Stimulated activated CD4-positive, alpha-beta T cell treated with anti-CD3 and anti-CD28 coated beads, Interleukin-1b, Interleukin-23, amount 100 ng/mL, for 48 hours (primary cell): ENCODE measurements at places on chromosomes 1 and 21.

DNA sequence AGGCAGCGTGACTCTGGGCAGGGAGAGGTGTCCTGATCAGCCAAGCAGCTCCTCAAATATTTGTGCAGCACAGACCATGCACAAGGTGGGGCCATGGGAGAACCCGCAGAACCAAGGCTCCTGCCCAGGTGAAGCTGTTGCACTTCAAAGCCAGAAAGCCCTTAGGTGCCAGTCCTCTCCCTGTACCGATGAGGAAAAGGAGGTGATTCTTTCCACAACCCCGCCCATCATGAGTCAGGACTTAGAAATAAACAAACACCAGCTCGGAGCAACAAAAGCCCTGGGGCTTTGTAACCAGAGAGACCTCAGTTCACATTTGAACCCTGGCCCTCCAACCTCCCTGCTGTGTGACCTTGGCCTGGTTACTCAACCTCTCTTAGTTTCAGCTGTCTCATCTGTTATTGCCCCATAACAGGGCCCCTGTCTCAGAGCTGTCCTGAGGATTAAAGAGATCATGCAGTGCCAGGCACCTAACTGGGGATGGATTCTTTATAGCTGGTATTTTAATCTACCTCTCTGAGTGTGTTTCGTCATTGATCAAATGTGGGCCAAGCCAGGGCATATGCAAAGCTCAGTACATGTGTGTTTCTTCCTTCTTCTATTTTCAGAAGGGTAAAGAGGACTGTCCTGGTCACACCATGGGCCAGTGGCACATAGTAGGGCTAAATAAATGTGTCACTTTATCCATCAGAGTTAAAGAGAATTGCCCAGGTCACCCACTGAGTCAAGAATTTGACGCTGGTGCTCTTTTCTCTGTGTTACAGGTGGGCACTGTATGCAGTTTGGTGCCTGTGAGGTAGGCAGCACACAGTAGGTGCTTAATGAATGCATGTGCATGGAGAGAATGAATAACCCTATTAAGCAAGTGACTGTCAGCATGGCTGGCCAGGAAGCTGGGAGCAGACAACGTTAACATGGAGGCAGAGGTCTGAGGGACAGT, 1.4 kb downstream of the LDLRAD1 start:
- DNase-seq = no peak

DNA sequence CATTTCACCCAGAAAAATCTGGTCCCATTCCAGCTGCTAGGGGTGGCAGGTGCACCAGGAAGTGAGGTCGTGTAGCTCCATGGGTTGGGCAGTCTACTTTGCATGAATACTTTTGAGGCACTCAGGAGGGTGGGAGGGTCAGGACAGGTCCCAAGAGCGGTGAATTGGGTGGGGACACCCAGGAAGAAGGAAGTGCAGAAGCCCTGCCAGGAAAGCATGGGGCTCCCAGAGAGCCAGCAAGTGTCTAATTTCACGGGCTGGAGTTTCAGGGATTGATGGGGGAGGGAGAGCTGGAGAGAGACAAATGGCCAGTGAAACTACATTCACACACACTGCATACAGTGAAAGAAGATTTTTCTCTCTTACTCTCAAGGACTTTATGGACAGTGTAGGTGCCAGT, 137.8 kb downstream of the GALNT2 start:
- no peak for DNase-seq

- DNase-seq = no peak
Measured at GRCh38 chr1:204041232-204041767, 31.6 kb upstream of the SOX13 start.

DNA sequence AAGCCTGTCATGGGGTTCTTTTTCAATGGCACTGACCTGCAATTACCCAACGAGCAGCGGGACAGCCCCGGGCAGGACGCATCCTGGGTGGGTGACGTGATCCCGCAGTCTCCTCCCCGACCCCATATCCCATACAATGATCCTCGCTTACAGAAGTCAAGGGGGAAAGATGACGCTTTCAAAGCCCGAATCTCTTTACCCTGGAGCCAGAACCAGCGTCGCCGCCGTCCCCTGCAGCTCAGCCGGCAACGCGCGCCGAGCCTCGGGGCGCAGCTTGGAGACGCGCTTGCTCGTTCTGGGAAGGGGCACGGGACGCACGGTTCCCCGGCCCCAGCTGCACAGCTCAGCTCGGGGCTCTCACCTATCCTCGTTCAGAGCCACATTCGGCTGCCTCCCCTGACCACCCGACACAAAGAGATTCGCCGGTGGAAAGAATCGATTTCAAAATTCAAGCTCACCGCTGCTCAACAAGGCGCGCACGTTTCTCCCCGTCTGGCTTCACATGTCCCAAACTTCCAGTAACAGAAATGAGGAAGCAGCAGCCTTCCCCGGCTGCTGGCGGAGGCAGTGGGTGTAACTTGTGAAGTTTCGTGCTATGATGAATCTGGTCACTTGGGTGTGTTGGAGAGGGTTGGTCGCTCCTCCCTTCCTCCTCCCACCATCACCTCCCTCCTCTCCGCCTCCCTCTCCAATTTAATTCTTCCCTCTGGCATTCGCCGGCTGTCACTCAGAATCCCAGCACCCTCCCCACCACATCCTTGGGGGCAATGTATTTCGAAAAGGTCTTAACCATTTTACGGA, at the start of gene TIAM1:
TSS of gene TIAM1 (minus strand) at position 582 of the 801 bp plus-strand sequence. CDS start 77,289 bp downstream, outside the sequence.
- DNase-seq = peak; percentile 40

DNA sequence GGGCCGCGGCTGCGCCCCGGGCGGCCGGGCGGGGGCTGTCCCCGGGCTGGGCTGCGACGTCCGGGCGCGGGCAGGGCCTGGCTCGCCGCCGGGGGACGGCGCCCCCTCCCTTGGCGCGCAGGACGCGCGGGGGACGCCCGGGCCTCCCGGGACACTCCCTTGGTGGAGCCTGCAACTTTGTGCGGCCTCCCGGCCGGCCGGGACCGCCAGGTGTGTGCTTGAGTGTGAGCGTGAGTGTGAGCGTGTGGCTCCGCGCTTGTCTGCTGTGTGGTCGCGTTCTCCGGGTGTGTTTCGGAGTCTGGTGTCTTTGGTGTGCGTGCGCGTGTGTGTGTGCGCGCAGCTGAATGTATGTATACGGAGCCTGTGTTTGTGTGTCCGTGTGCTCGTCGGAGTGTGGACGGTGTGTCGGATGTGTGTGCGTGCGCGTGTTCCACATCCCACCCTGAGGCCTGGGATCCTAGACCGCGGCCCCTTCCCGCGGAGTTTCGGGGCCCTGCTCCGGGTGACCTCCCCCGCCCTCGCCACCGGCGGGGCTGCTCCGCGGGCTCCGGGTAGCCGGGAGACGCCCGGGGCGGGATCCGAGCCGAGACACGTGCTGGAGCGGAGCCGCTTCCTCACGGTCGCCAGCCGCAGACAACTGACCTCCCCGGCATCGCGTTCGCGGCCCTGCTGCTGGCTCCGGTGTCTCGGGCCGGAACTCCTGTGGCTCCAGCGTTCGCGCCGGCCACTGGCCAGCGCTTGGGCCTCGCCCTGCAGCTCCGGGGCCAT, 1.7 kb downstream of the PTPRU start:
- no peak for DNase-seq

- DNase-seq = no peak
Measured at GRCh38 chr1:168146160-168146539, 9.4 kb upstream of the GPR161 start.

GRCh38 chr1:234083460-234083859, 179.0 kb downstream of the SLC35F3 start:
- DNase-seq = no peak

GRCh38 chr1:158687037-158687436, 522 bp upstream of the SPTA1 start:
- no peak for DNase-seq

DNA sequence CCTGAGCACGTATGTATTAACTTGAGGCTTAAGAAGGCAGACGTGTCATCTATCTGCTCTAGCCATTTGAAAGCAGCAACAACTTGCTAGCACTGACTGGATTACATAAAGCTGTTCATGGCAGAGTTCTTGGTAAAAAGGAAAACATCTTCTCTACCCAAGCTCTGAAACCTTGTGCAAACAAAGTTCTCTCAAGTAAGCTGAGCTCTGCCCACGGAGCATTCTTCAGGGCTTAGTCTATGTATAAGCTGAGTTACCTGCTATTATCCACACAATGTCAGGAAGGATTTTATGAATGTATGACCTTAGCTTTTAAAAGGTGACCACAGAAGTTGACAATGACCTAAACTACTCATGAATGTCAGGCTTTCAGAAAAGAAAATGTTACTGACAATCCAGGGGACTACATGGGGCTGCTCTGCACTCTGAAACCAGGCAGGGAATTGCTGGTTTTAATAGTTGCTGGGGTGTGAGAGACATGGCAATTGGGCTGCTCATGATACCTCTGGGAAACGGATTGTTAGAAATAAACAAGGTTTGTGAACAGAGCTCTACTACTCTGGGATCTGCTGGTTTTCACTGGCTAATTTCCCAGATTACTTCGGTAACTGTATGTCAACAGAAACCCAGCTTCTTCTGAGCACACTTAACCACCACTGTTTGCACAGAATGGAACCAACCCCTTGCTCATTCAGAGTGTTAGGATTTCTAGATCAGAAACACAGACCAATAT, 29.6 kb upstream of the CCN1 start:
- DNase-seq = no peak

DNA sequence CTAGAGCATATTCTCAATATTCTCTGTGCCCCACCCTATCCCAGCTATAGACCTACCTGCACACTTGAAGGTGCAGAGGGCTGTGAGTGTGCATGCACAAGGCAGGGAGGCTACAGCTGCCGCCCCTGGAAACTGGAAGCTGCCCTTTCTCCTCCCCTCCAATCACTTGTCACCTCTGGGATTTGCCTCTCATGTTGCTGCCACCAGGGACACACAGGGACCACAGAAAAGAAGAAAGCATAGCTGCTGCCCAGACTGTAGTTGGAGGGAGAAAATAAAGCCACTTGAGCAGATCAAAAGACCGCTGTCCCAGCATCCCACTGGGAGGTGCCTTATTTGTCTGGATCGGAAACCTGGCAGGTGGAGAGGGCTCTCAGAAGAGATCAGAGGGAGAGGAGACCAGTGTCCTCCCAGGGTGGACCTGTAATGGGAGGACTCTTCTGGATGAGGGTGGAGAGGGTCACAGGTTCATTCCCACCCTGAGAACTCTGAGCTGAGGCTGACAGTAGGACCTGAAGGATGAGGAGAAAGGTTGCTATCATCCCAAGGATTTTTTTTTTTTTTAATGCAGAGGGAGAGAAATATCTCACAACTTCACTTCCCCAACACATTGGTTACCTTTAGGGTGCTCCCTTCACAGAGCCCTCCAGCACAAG, 7.6 kb upstream of the INPP5B start:
- no peak for DNase-seq

GRCh38 chr1:111956155-111956771, 33.2 kb downstream of the KCND3 start:
- no peak for DNase-seq

DNA sequence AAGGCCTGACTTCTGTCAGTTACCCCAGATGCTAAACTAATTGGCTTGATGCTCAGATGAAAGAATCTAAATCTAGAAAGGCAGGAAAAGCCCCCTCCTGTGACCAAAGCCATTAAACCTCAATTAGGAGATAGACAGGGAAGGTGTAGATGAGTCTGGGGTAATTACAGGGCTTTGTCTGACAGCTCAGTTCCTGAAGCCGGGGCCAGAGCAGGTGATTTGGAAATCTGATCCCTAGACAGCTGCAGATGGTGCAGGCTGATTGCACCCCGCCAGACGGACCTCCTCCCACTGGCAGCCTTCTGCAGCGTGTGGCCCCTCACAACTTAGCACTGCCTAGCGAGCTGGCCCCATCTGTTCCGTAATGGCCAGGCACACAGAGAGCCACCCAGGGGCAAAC, 395.1 kb downstream of the HLX start:
- DNase-seq = no peak

- DNase-seq = no peak
Measured at GRCh38 chr1:151986501-151987190, 7.0 kb downstream of the S100A10 start.

DNA sequence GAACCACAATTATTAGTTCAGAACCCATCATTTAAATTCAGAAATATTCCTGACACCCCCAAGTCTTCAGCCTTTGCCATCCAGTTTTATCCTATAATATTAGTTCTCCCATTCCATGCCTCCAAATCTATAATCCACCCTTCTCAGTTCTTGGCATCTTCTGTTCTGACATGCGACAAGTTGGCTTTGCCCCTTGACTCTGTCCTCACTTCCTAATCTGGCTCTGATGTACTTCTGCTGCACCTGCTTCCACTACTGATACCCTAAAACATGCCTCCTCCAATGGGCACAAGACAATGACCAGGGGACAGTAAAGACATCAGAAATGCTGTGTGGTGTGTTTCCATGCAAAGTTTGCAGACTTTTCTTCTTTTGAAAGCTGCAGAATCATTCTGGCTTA, 17.1 kb upstream of the FBXO28 start:
- no peak for DNase-seq

DNA sequence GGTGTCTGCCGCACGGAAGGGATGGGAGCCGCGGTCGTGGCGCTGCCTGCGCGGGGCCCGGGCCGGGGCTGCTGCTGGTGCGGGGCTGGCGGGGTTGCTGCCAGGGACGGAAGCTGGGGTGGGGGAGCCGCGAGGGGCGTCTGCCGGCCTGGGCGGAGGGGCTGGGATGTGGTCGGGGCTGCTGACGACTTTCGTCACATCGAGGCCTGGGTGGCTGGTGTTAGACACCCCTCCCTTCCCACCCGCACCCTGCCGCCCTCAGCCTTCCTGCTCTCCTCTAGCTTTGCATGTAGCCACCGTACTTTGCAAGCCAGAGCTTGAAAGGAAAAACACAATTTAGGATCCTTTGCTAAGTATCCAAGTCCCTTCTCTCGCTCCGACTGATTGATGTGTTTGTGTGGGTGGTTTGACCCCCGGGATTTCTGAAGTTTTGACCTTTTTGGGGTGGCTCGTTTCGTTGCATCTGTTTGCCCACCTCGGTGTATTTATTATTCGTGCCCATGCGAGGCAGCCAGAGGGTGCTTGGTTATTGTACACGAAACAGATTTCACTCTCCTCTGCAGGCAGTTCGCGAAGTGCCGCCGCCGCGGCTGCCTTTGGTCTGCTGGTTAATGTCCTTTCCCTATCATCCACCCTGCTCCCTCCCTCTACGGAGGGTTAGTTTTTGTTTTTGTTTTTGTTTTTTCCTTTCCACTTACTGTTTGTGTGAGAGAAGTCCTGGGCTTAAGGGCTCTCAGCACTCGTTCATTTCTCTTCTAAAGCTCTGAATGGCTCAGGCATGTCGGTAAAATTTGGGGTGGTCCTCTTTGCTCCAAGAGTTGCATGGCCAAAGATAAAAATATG, 868 bp downstream of the C1orf21 start:
- peak; percentile 5 for DNase-seq

DNA sequence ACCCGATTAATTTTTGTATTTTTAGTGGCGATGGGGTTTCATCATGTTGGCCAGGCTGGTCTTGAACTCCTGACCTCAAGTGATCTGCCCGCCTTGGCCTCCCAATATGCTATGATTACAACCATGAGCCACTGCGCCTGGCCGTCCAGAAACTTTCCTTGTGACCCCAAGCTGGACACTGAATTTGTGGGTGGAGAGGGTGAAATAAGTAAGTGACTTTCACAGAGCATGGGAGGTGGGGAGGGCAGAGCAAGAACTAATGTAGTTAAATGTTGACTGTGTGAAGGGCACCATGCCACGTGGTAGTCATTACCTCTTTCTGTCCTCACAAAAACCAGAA, 2.7 kb upstream of the UTP11 start:
- no peak for DNase-seq

GRCh38 chr1:24720152-24720551, 25.1 kb upstream of the CLIC4 start:
- no peak for DNase-seq
